Stimulated activated naive B cell treated with anti-CD40 and anti-IgM and Interleukin-4, amounts not matched to agents 10 μg/mL and 1 μg/mL and 100 μg/mL, for 72 hours (primary cell): ENCODE measurements at places on chromosomes 5 and 9.

DNA sequence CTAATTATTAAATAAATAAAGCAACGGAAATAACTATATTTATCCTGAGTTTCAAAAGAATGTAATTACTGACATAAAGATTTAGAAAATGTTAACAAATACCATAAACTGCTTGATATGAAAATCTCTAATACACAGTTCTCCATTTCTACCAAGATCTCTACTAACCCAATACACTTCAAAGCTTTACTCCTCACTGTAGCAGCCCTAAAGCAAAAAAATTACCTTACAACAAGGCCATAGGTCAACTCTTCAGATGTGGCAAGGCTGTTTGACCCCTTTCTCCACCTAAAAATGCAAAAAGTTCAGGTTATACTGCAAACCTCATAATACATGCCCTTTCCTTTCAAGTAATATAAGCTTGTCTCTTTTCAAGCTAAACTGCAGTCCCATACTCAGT, 96.7 kb downstream of the UGCG start:
- no peak for DNase-seq

DNA sequence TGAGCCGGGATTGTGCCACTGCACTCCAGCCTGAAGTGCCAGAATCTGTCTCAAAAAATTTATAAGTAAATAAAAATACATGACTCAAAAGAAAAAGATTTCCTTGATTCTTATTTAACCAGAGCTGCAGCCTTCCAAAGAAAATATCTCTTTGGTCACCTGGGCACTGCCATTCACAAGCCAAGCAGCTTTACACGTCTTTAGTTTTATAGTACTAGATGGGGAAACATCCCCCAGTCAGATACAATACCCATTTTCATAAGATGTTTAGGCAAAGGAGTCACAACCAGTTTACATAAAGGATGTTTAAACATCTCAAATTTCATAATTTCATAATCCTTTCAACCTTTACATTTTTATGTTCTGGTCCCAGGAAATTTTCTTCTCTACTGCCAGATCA, 13.7 kb upstream of the OXCT1 start:
- DNase-seq: no peak

DNA sequence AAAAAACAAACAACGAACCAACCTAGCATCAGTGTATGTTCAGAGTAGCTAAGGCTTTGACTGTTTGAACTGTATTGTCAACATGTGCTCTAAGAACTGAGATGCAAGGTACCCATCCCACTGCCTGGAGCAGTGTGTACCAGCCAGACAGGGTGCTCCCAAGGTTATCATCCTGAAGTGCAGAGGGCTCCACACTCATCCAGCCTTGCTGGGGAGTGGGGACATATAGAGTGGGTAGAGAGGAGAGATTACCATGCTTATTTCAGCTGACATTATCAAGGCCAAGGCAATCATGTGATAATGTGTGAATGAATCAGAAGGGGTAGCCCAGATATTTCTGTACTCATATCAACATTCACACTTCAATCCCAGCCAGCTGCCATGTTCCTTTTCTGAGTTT, 68.7 kb upstream of the ZNF622 start:
- DNase-seq: no peak

GRCh38 chr5:118705959-118706667, 282.2 kb downstream of the DTWD2 start:
- DNase-seq: no peak

GRCh38 chr9:104386425-104387069, 117.5 kb upstream of the OR13F1 start:
- DNase-seq: no peak

DNA sequence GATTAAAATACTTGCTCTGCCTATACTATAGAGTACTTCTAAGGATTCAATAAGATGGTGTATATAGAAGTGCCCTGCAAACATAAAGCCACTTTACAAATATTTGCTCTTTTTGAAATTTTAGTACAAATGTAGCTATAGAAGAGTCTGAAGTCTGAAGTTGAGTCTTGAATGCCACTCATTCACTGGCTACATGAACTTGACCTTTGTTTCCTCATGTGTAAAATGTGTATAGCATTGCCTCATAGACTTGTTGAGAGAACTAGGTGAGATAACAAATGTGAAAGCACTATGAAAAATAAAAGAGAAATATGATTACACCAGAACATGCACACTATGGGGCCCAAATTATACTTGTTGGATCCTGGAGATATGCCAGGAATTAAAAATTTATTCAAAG, 244.7 kb downstream of the SEC61B start:
- DNase-seq: no peak

- DNase-seq: no peak
Observed at GRCh38 chr5:135264451-135265440, 134.3 kb downstream of the MACROH2A1 start.

DNA sequence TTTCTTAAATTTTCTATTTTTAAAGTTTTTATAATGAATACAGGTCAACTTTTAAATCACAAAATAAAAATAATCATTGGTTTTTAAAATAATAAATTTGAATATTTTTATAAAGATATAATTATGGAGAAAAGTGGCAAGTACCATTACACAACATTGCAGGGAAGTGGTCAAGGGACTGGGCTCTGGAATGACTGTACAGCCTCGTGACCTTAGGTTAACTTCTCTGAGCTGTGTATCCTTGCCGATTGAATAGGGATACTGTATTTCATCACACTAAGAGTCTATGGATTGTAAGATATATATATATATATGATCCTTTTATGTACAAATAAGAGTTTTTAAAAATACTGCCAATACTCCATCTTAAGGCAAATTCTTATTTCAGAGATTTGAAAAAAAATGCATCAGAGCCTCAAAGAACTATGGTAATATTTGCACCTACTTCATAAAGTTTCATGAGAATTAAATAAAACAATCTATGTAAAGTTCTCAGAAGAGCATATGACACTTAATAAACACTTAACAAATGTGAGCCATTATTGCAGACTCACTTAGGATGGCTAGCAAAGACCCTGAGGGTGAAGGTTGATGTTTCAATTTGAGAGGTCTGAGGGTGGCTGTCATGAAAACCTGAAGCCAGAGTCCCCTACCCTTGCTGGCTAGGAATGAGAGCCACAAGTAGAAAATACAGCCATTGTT, 136.5 kb downstream of the CCDC192 start:
- DNase-seq: no peak

GRCh38 chr9:81499594-81499993, 189.8 kb downstream of the TLE1 start:
- no peak for DNase-seq
